CD4-positive, alpha-beta T cell (primary cell): ENCODE measurements at places on chromosomes 6 and 20. TPM values are rescaled to one million over a fixed set of nuclear protein-coding genes. Genes with fewer than 3 reads are reported as not detected.

Gene PDRG1
- total RNA-seq = 6.5 TPM

- H3K27ac ChIP-seq = no peak overlapping the region
- no peak overlapping the region for H3K4me3 ChIP-seq
- DNase-seq = no peak
- no peaks in the 10 kb centered on the region for H3K36me3 ChIP-seq
- no peaks in the 10 kb centered on the region for H3K4me1 ChIP-seq
- peaks cover 2% of the 10 kb centered on the region for H3K27me3 ChIP-seq
Observed at GRCh38 chr20:5482791-5483190, 166.0 kb upstream of the PROKR2 start.

Gene DEFB113
- not detected for total RNA-seq

- H3K27ac ChIP-seq = no peak overlapping the region
- no peaks in the 10 kb centered on the region for H3K27me3 ChIP-seq
- H3K4me3 ChIP-seq = no peak overlapping the region
- no peaks in the 10 kb centered on the region for H3K4me1 ChIP-seq
- no peak for DNase-seq
- H3K36me3 ChIP-seq = peaks cover 35% of the 10 kb centered on the region
Observed at GRCh38 chr6:110619275-110619908, 143.0 kb upstream of the SLC22A16 start.
